OCI-M1 (cell line): ENCODE measurements at places on chromosomes 7 and 10.
A peak's percentile ranks its signal among the peaks of the same experiment; 100 is the strongest.

GRCh38 chr7:66204822-66205740 is at the start of gene TPST1:
TPST1 (plus strand) TSS chr7:66205334; CDS start chr7:66240426, 35,092 bp downstream.
- DNase-seq: peak; percentile 94

DNA sequence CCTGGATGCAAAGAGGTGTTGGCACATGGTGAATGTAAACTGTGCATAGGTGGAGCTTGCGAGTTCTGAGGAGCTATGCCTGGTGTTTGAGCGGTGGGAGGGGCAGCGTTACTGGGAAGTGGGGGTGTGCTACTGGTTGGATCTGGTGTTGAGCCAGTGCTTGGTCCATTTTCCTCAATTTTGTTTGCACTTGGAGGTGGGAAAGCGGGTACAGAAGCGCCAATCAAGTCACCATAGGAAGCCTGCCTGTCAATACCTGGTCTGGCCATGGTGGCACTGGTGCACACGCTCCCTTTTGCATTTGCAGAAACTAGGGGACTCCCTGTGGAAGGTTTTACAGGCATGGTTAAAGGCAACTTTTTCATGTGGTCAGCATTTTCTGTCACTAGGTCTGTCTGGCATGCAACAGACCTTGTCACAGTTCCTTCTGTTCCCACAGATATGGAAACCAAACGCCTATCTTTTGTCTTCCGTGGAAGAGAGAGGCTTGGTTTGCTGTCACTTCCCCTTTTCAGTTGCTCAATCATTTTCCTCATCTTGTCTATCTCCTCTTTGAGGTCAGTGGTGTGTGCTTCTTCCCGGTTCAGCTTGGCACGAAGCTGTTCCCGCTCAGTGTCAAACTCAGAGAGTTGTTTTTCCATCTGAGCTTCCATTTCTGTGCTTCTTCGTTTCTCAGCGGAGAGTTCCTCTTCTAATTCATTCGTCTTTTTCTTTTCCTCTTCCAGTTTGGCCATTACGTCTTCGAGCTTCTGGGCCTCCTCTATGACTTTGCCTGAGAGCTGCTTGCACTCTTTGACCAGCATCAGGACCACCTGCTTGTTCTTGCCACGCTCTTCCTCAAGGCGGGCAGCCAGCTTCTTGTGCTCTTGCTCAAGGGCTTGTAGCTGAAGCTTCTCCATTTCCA is 81.1 kb downstream of the CTTNBP2 start:
- peak; percentile 96 for DNase-seq

- peak; percentile 88 for DNase-seq
These were observed 131.9 kb upstream of the PCGF5 start for GRCh38 chr10:91088300-91089140.

DNA sequence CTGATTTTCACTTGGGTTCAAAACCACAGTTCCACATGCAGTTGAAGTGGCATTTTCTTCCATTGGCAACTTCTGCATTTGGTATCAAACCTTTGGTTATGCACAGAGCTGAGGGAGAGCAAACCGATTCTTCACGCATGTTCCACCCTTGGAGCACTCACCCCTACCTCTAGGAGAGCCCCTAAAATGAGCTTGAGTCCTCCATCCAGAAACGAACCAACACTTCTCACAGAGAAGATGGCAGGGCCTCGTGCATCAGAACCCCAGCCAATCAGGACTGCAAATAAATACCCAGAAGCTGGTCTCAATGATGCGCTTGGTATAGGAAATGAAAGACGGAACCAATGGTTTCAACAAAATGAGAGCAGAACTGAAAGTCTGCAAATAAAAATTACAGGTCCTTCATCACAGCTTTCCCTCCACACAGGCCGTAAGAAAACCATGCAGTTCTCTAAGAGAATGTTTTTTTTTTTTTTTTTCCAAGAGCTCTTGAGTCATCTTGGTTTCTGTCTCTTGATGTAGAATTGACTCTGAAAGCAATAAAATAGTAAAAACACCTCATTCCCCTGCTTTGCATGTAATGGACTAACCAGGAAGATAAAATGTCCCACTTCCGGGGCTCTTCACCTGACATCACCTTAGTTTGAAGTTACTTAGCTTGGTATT is 23.9 kb downstream of the KLF6 start:
- no peak for DNase-seq

DNA sequence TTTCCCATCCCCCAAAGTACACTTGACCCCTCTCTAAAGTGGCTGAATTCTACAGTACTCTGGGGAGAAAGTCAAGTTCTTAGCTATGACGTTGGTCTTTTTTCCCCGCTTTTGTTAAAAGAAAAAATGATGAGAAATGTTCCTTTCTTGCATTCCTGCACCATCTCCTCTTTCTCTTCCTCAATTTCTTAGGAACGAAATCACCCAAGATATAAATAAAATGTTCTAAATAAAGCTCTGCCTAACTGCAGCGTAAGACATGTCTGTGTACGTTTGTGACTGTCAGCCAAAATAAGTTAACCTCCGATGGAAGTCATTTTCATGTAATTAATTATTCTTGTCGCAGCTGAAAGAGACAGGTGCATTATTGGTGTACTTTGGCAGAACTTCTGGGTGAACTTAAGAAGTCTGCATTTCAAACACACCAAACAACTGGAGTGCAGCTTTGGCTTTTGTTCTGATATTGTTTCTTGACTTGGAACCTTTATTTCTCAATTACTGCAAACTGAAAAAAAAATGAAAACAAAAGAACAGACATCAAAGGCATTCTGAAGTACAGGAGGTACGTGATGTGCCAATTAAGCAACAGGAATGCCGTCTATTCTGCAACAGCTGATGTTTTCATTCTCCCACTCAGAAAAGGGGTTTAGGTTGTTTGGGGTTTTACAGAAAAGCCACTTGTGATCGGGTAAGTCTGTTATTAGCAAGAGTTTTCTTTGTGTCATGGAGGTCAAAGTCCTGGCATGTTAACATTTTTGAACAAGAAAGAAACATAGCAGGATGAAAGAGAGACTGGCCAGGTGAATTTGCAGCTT is 82.4 kb upstream of the SDK1 start:
- no peak for DNase-seq

GRCh38 chr7:81845744-81846241 is 75.9 kb upstream of the HGF start:
- DNase-seq: peak; percentile 25

DNA sequence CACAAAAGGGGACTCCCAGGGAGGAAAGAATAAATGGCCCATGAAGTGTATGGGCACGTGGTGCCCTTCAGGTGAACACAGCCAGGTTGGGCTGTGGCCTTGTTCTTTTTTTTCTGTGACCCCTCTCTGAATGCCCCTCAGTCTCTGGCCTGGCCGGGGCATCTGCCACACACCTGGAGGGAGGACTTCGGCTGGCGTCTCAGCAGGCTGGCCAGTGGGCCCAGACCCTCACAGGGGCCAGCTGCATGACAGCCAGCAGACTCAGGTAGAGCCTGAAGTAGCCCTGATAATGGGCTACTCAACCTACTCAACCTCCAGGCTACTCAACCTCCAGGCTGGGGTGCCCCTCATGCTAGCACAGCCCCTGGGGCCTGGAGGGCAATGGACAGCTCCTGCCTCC is 9.8 kb upstream of the CAMK2B start:
- no peak for DNase-seq

GRCh38 chr7:96825285-96825684 is 115.6 kb upstream of the SEM1 start:
- DNase-seq: no peak

GRCh38 chr7:112537822-112538387 is 57.1 kb downstream of the LSMEM1 start:
- DNase-seq: no peak

GRCh38 chr10:34637418-34637911 is 177.6 kb downstream of the PARD3 start:
- peak; percentile 72 for DNase-seq

- DNase-seq: peak; percentile 81
These were observed 33.3 kb downstream of the CDK14 start for GRCh38 chr7:90629297-90629918.

DNA sequence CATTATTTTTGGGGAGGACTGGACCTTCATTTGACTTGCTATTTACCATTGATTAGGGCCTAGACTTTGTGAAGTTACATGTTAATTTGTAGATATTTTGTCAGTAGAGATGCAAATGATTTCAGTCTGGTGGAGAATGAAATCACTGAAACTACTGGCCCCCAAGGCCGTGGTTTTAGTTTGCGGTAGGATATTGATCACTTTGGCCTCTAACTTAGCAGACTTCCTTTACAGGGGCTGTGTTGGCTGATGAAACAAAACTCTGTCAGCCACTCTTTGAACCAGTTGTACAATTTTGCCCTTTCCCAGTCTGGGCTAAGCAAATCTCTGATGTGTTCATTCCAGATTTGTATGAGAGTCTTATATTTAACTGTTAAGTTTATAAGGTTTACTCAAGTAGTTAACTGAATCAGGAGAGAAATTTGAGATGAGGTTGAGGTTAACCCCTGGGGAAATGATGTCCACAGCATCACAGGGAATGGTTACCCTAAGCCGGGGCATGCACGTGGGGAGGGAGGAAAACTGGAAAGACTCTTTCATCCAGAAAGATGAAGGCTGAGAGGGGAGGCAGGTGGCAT is 105.7 kb upstream of the INSIG1 start:
- DNase-seq: no peak

- no peak for DNase-seq
These were observed 311.2 kb upstream of the PHF14 start for GRCh38 chr7:10662491-10662890.

DNA sequence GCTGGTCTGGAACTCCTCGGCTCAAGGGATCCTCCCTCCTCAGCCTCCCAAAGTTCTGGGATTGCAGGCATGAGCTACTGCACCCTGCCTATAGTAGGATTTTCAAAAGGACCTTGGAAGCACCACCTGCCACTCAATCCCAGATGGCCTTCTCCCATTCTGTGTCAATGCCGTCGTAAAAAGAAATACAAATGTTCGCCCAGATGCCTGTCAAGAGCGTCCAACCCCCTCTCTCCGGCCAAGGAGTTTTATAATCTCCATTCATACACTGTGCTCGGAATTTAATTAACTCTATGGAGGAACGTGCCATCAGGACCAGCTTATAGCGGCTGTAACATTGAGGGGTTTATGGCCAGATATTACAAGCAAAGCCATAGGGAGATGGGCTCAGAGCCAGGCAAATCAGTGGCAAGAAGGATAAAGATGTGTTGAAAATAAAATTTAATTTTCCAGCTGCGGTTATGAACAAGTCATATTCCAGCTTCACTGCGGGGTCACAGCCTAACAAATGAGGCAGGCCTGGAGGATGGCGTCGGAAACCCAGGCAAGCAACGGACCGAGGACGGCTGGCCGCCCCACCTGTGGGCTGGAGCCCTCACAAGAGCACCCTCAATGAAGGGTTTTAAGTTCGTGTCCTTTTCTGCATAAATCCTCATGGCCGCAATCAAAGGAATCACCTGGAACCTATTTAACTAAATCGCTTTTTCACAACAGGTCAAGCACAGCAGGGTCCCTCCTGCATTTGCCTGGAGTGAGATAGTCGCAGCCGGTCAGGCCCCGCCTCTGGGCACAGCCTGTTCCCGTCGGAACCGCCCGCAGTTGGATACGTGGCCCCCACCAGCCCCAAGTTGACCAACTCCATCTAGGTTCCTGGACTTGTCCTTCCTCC is 374.5 kb upstream of the FOXK1 start:
- DNase-seq: no peak

DNA sequence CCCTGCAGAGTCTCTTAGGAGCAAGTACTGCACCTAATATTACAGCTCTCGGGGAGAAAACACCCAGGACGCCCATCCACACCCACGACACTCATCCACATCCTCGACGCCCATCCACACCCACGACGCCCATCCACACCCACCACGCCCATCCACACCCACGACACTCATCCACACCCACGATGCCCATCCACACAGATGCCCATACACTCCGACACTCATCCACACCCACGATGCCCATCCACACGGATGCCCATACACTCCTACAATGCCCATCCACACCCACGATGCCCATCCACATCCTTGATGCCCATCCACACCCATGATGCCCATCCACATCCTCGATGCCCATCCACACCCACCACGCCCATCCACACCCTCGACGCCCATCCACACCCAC is 503.1 kb downstream of the PTPRN2 start:
- DNase-seq: no peak

DNA sequence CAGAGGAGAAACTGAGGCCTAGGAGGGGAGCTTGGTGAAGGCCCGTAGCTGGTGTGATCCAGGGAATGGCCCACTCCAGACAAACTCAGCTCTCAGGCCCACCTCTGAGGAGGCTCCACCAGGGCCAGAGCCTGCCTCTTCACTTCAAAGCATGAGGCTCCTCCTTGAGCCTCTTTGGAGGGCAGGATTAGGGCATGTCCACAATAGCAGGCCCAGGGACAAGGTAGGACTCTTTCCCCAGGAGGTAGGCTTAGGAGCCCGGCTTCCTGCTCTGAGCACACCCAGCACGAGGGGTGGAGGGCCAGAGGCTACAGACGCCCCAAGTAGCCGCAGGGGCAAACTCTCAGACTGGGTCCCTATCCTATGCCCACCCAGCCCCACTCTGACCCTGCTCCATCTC is 164.6 kb upstream of the ZMIZ1 start:
- no peak for DNase-seq

DNA sequence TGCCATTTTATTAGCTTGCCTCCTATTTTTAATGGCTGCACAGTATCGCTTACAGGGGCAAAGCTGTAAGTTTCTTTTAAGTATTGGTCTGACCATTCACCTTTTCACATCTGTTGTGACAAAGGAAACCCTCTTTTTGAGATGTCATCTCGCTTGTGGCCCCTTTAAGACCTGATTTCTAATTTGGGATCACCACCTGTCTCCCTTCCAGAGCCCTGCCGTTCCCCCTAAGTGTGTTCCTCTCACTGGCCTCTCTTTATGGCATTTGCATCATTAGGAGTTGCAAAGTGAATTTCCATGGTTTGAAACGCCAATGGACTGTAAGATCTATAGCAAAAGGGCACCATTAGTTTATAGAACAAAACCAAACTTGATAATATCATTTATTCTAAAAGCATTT is 1.4 kb downstream of the EPDR1 start:
- peak; percentile 43 for DNase-seq

DNA sequence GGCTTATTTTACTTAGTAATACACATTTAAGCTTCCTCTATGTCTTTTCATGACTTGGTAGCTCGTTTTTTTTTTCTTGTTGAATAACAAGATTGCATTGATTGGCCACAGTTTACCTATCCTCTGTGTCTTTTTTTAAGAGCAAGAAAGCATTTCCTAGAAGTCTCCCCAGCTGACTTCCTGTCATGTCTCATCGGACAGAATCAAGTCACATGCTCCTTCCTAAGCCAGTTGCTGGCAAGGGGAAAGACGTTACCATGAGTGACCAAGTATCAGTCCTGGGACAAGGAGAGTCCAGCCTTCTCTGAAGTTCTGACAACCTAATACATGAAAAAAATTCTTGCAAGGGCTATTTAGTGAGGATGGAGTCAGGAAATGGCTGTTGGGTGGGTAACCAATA is 24.9 kb upstream of the SFRP5 start:
- peak; percentile 75 for DNase-seq

- DNase-seq: no peak
These were observed 39.8 kb downstream of the ZEB1 start for GRCh38 chr10:31358688-31359330.

GRCh38 chr7:97020996-97021746 is 3.5 kb downstream of the DLX5 start:
- no peak for DNase-seq
